Lung (tissue), 17 donors: ENCODE measurements at places on chromosomes 11 and 22. TPM values are rescaled to one million over a fixed set of nuclear protein-coding genes. Genes with fewer than 3 reads are reported as not detected.

SLC22A6 gene
- total RNA-seq = not detected

LMO2 gene
- 35.1 TPM for total RNA-seq

VPREB3 gene
- total RNA-seq = not detected

KCNQ1 gene
- 15.4 TPM for total RNA-seq

TBX10 gene
- not detected for total RNA-seq

GGTLC3 gene
- total RNA-seq = 0.40 TPM

CELSR1 gene
- 36.1 TPM for total RNA-seq

APOL1 gene
- total RNA-seq = 75.0 TPM

H19 gene
- 49.1 TPM for total RNA-seq

FXYD6 gene
- total RNA-seq = 70.0 TPM

TRIM49 gene
- total RNA-seq = not detected

ALG12 gene
- total RNA-seq = 17.6 TPM

OR51D1 gene
- total RNA-seq = not detected

JHY gene
- 11.0 TPM for total RNA-seq

TFIP11 gene
- total RNA-seq = 25.5 TPM

KDM4E gene
- total RNA-seq = not detected

TENM4 gene
- 16.4 TPM for total RNA-seq

FOLR1 gene
- total RNA-seq = 182 TPM

MAPK1 gene
- 154 TPM for total RNA-seq

OR56A1 gene
- total RNA-seq = not detected
